ENCODE measurements at places on chromosomes 13 and 19. TPM values are rescaled to one million over a fixed set of nuclear protein-coding genes. Genes with fewer than 3 reads are reported as not detected.

Gene PLVAP
- 0.35 TPM for polyA plus RNA-seq

DNA sequence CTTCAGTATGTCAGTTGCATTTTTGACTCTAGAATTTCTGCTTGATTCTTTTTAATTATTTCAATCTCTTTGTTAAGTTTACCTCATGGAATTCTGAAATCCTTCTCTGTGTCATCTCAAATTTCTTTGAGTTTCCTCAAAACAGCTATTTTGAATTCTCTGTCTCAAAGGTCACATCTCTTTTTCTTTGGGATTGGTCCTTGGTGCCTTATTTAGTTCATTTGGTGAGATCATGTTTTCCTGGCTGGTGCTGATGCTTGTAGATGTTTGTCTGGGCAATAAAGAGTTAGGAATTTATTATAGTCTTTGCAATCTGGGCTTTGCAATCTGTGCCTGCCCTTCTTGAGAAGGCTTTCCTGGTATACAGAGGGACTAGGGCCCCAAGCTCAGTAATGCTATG, 18.5 kb upstream of the KBTBD7 start:
- H3K4me1 ChIP-seq: no peaks in the 10 kb centered on the region
- H3K27me3 ChIP-seq: no peaks in the 10 kb centered on the region
- no peaks in the 10 kb centered on the region for H3K36me3 ChIP-seq
- H3K27ac ChIP-seq: no peak overlapping the region
- no peak for DNase-seq

Gene FNDC3A
- 9.1 TPM for polyA plus RNA-seq

Gene ADGRE1
- polyA plus RNA-seq: not detected

Gene CATSPERD
- not detected for polyA plus RNA-seq

DNA sequence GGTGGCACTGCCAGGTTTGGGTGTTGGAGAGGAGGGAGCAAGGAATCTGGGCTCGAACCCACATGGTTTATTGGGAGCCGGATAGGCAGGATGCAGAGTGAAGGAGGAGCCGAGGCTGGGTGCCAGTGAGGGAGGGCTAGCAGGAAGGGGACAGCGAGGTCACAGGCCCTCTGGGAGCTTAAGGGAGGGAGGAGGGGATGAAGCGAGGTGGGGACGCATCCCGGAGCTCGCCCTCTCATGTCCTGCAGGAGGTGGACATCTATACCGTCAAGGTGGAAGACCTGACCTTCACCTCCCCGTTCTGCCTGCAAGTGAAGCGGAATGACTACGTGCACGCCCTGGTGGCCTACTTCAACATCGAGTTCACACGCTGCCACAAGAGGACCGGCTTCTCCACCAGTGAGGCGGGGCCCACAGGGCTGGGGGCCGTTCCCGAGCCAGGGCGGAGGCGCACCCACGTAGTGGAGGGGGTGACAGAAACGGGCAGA, 3.5 kb upstream of the ADM5 start:
- H3K4me3 ChIP-seq: no peak overlapping the region
- no peaks in the 10 kb centered on the region for H3K27me3 ChIP-seq
- no peaks in the 10 kb centered on the region for H3K4me1 ChIP-seq
- H3K36me3 ChIP-seq: peaks cover 26% of the 10 kb centered on the region

DNA sequence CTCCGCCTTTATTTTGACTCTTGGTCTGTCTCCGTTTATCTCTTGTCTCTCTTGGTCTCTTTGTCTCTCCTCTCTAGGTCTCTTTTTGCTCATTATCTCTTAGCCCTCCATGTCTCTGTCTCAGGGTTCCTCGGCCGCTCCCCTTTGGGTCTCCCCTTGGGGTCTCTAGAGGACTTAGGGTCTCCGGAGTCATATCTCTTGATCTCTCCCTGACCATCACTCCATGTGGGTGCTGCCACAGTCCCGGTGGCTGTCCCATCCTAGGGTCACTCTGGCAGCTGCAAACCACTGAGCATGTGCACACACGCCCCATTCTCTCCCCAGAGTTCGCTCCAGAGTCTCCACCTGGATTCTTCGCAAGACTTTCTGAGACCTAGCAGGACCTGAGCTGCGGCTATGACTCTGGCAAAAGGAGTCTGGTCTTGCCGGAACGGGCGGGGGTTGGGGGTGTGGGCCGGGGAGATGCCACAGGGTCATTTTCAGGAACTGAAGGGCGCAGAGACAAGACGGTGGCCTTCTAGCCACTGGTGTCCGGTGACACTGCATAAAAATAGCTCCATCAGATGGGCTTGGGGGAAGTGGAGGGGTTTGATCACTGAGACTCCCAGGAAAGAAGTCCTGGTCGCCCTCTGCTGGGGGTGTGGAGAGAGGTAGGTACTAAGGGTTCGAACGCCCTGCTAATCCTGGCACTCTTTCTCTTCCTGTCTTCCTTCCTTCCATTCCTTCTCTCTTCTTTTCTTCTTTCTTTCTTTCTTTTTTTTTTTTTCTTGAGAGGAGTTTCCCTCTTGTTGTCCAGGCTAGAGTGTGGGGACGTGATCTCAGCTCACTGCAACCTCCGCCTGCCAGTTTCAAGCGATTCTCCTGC, 1.2 kb upstream of the KCNA7 start:
- no peaks in the 10 kb centered on the region for H3K4me1 ChIP-seq
- peaks cover 4% of the 10 kb centered on the region for H3K36me3 ChIP-seq
- DNase-seq: no peak
- peaks cover 26% of the 10 kb centered on the region for H3K27me3 ChIP-seq
- no peak overlapping the region for H3K27ac ChIP-seq

Gene PRR22
- 1.9 TPM for polyA plus RNA-seq

All from H1 (cell line).